ENCODE measurements at places on chromosomes 16 and 17.

DNA sequence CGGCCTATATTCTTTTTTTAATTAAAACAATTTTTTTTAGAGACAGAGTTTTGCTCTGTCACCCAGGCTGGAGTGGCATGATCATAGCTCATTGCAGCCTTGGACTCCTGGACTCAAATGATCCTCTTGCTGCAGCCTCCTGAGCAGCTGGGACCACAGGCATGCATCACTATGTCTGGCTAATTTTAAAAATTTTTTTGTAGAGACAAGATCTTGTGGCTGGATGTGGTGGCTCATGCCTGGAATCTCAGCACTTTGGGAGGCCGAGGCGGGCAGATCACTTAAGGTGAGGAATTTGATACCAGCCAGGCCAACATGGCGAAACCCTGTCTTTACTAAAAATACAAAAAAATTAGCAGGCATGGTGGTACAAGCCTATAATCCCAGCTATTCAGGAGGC, 54.8 kb upstream of the MSI2 start:
- no peak for DNase-seq

- DNase-seq, result no peak
Measured at GRCh38 chr17:82108961-82109475, 11.0 kb upstream of the FASN start.

GRCh38 chr17:81426393-81427172, 31.3 kb downstream of the BAHCC1 start:
- DNase-seq, result no peak

DNA sequence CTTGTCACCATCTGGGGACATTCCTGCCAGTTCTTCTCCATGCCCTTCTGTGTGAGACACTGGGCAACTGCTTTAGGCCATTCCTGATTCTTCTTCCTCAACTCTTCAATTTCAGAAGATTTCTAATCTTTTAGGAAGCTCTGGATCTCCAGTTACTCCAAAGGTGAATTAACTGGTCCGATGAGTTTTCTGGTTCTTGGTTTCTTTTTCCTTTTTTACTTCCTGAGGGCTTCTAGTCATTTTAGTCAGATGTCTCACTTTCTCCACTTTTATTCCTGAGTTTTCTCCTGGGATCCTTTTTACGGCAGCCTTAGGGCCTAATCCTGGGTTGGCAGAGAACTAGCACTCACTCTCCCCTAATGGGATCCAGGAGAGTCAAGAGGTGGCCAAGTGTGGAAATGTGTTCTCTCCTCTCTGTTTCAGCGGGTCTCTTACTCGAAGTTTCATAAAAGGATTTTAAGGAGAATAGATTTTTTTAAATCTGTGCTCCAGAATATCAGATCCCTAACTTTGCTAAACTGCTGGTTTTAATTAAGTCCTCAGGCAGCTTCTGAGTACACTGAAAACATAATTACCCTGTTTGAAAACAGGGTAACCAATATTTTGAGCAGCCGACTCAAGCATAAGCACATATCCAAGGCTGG, 107.6 kb downstream of the RMI2 start:
- DNase-seq, result no peak

GRCh38 chr16:89506791-89507191, 1.4 kb upstream of the SPG7 start:
- DNase-seq, result no peak

DNA sequence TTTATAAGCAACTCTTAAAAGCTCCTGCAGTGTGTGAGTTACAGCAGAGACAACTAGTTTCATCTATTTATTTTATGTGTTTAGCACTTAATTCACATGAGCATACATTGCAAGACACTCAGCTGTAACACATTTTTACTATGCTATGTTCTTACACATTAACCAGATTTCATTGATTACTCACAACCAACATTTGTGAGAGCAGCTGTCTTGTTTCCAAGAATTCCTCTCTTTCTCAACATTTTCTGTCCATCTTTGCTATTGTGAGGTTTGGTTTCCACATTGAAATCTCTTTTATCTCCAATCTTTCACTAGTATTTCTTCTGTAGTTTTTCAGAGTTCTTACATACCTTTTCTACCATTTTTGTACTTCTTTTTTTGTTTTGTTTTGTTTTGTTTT, 51.2 kb downstream of the COPRS start:
- no peak for DNase-seq

All from H54 (cell line).